ENCODE measurements at places on chromosomes 7 and 10. TPM values are rescaled to one million over a fixed set of nuclear protein-coding genes. Genes with fewer than 3 reads are reported as not detected.

The PDE1C gene
- total RNA-seq, result 0.64 TPM

DNA sequence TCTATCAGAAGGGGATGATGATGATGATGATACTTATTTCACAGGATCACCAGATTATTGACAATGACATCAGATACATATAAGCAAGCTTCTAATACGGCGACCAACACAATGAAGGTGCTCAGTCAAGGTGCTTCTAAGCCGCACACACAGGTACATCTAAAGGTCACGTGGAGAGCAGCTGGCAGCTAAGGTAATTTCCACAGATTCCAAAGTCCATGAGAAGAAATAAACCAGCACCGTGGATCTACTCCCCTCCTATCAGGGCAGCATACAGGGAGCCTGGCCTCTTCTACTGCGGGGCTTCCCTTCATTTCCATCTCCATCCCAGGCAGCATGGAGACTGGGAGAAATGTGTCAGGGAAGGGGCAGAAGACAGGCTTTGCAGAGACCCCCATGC lies 37.5 kb downstream of the DENND11 start:
- no peak for DNase-seq

DNA sequence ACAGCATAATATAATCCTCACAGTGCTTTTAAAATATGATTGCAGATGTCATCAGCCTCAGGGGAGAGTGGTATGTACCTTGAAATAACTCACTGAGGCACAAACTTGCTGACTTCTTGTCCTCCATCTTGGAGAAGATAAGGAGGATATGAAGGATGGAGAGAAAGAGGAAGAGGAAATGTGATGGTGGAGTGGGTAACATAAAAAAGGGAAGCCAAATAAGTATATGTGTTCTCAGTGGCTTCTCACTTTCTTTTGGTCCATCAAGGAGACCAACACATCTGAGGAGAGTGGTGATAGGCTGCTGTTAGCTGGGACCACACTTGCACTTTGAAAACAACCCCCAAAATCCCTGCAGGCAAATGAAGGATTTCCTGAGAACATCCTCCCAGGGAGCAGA lies 21.6 kb upstream of the ZNF37A start:
- DNase-seq, result no peak

- DNase-seq, result no peak
These were observed 97.7 kb upstream of the EGFR start for GRCh38 chr7:54921116-54921515.

DNA sequence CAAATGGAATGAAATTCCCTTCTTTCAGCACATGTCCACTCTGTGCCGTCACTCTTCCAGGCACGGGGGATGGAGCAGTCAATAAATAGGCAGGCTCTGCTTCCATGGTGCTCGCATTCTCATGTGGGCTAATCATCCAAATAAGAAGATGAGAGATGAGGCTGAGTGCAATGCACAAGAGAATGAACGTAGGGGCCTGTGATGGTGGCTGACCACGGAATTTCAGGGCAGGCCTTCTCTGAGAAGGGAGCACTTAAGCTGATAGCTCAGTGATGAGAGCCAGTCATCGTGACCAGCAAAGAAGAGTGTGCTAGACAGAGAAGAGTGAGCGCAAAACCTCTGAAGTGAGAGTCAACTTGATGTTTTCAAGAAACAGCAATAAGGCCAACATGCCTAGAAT lies 47.9 kb downstream of the TAF3 start:
- DNase-seq, result no peak

DNA sequence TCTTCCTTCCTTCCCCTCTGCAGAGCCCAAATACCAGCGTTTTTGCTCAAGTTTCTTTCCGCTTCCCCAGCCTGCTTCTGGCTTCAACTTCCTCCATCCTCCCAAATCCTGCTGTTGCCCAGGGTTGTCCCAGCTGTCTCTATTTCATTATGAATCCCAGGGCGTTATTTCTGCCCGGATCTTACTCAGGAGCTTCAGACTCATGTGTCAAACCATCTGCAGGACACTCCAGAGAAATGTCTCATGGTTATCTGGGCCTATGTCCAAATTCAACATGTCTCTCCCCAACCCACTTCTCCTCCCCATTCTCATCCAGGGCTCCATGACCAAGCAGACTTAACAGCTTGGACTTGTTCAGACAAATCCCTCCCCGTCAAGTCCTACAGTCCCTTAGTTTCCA lies 15.6 kb downstream of the ARHGAP22 start:
- no peak for DNase-seq

GRCh38 chr7:102978284-102978683 lies 65.5 kb downstream of the LRRC17 start:
- DNase-seq, result no peak
